AG09309 (cell line): ENCODE measurements at places on chromosomes 1 and 21.

GRCh38 chr1:119222271-119222670 lies 81.8 kb upstream of the WARS2 start:
- DNase-seq, result no peak

DNA sequence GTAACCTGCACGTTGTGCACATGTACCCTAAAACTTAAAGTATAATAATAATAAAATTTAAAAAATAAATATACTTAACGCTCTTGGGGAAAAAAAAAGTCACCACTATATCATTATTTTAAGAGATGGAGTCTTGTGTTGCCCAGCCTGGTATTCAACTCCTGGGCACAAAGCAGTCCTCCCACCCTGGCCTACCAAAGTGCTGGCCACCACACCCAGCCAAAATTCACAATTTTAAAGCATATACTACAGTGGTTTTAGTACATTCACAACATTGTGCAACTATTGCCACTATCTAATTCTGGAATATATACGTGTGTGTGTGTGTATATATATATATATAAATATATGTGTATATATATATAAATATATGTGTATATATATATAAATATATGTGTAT lies 5.9 kb downstream of the HMGN2 start:
- no peak for DNase-seq

- no peak for DNase-seq
These were observed 4.5 kb downstream of the E2F2 start for GRCh38 chr1:23526329-23527041.

DNA sequence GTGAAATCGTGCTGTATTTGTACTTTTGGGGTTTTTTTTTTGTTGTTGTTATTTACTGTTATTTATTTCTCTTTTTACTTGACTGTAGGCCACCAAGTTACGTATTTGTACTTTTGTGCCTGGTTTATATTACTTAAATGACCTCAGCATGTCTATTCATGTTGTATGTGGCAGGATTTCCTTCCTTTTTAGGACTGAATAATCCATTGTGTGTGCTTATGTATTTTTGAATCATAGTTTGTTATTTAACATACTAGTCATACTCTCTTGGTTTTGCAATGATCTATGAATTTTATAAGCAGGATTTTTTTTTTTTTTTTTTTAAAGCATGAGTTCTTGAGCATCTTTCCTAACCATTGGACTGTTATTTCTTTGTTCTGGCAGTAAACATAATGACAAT lies 51.2 kb downstream of the RNF2 start:
- no peak for DNase-seq

DNA sequence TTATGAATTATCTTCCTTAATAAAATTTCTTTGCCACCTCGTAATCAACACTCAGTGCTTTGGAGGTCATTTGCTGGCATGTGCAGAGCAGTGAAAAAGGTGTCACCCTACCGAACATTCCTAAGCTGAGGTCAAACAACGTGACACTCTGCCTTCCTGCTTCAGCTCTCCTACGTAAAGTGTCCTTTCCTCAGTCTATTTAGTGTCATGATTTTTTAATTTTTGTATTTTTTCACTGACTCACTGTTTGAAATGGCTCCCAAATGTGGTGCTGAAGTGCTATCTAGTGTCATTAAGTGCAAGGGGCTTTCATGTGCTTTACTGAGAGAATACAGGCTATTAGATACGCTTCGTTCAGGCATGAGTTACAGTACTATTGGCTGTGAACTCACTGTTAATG lies 37.0 kb upstream of the ITPKB start:
- DNase-seq, result no peak

DNA sequence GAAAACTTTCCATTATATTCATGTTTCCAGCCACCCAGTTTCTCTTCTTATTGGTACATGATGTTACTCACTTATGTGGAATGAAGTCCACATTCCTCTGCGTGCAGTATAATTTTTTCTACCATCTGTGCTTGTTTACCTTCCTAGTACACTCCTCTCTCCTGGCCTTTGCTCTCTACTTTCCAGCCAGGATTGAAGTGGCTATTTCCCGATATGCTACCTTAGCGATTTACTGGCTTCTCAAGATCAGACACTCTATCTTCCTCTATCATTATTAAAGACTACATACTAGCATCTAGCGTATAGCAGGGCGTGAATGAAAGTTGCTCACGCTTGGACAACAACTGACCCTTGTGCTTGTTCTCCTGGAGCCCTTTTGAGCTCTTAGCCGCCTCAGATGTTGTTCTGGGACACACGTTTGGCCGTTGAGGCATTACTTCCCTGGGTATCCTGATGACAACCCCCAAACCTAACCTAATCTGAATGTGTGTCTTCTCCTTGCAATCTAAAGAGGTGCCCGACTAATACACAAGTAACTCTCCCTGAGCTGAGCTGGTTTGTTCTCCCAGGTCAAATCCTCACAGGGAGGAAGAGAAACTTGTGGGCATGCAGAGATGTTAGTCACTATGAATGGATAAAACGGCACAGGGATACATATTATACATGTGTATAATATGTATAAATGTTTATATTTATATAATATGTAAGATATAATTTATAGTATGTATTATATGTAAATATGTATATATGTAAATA lies 13.4 kb upstream of the MTARC2 start:
- DNase-seq, result peak; percentile 24

- DNase-seq, result no peak
These were observed 853.5 kb upstream of the TMPRSS15 start for GRCh38 chr21:19256934-19257660.

GRCh38 chr1:31416101-31416736 lies 3.2 kb downstream of the SERINC2 start:
- no peak for DNase-seq

GRCh38 chr1:231693361-231694074 lies 66.9 kb downstream of the DISC1 start:
- no peak for DNase-seq

- no peak for DNase-seq
These were observed 828 bp downstream of the PNRC2 start for GRCh38 chr1:23960291-23961020.

DNA sequence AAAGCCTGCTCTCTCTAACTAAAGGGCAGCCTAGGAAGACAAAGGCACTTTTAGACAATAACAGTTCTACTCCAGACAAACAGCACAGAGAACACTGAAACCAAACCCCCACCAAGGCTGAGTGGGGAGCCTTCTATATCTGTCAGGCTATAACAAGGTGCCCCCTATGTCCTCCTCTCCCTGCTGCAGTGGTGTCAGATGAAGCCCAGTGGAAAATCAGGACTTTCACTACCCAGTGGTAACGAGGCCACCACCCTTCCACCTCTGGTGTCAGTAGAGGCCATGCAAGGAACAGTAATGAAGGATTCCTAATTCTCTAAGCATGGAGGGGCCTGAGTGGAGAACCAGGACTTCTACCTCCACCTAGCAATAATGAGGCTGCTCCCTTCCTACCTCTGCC lies 83.7 kb downstream of the ZSWIM5 start:
- no peak for DNase-seq

DNA sequence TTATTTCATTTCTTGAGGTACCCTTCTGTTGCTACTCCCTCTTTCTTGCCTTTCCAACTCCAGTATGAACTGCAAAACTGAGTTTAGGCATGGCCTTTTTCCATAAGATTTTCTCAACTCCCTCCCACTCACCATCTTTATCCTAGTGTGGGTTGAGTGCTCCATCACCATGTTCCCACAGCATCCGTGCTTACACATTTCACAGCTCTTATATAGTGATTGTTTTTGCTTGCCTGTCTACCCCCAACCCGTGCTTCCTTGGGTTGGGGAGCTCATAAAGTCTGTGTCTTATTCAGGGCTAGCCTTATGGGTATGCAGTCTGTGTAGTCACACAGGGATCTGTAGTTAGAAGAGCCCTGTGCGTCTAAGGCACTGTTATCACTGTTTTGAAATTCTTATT lies 68.2 kb upstream of the CCDC190 start:
- no peak for DNase-seq

DNA sequence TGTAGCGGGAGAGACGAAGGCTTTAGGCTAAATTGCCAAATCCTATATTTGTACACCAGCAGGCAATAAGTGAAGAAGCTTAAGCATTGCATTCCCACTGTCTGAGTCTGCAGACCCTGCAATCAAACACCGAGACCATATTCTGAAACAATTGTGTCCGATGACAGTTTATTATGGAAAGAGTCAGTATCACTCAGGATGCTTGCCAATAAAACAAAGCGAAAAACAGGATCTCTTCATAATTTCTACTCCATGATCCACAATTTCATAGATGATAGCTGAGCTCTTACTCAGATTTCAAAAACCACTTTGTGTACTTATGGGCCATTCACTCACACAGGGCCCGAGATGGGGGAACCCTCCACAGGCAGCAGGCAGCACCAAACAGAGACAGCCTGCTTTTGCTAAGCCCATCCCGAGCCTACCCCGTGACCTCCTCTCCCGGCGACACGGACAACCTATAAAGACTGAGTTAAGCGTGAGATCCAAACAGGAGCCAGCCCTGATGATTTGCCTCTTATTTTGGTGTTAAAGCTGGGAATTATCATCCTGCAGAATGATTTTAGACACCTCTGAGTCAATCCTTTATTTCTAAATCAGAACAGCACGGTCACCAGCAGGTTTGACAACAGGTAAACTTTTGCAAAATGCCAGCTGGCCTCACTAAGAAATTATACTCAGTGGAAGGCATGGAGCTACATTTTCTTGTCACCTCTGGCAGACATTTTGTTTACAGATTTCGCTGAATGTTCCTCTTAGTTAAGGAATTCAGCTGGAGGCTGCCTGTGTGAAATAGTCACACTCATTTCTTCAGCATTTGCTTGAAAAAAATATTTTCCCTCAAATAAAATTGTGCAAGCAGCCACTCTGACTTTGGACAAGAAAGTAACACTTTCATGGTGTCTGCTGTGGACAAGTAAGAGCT lies 212.4 kb downstream of the GPATCH2 start:
- DNase-seq, result no peak

DNA sequence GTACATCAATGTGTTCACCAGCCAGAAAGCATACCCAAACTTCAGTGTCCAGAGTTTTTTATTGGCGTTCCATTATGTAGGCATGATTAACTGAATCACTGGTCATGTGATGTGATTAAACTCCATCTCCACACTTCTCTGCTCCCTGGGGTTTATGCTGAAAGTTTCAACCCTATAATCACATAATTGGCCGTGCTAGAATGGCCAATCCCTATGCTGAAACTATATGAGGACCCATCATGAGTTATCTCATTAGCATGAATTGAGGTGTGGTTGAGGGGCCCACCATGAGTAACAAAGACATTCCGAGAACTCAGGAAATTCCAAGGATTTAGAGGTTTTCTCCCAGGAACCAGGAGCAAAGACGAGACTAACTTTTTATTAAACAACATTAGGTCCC lies 31.8 kb upstream of the FBXO28 start:
- peak; percentile 17 for DNase-seq

DNA sequence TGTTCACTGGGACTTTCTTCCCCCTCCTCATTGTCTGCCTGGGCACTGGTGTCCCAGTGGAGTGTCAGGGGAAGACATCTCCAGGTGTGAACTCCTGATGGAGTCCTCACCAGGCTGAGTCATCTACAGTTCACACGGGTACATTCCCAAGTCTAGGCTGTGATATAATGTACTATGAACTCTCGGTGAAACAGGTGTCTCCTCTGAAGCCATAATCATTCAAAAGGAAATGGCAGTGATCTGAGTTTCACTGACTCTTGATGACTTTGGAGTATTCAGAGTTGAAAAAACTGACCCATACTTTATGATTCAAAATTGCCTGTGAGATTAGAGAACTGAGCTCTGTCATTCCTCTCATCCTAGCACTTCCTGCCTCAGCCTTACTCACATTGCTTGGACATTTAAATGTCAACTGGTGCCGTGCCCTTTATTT lies 9.1 kb downstream of the LAMC2 start:
- no peak for DNase-seq

DNA sequence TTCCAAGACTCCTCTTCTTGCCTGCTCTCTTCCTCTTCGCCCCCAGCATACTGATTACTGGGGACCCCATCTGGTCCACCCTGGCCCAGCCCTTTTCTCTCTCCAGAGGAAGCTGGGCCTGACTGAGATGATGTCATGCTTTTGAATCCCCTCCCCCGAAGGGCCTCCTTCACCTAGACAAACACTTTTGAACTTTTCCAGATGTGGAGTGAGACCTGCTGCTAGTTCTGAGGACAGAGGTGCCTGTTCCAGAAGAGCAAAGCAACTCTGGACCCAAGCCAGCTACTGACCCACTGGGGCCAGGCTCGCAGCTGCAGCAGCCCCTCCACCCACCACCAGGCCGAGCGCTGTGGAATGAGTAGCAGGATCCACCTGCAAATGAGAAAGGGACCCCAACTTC lies 8.4 kb downstream of the CD34 start:
- DNase-seq, result no peak

DNA sequence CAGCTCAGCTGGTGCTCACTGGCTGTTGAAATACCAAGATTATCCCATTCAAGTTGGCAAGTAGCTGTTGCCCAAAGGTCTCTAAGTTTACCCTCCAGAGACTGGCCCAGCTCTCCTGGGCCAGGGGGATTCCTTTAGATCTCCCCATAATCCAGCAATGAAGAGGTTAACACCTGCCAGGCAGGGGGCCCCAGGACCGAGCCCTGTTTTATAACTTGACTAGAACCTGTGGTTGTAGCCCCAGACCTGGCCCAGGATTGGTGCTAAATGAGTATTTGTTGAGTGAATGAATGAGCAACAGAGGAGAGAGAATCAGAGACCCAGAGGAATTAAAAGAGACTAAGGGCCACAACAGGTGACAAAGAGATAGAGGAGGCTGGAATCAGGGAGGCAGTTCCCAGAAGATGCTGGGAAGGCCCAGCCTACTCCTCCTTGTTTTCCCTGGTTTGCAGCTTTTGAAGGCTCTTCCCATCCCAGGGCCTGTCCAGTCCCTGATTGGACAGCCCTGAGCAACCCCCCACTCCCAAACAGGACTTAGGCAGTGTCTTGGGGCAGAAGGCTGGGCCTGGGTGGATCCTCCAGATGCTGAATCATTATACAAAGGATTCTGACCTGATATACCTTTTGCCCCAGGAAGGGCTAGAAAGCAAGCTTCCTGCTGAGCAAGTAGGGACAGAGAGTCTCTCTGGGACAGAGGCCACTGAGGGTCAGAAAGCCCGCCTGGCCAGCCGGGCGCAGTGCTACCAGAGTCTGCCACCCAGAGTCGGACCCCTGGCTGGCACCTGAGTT lies 2.4 kb upstream of the RHBG start:
- no peak for DNase-seq

GRCh38 chr1:86866665-86867064 lies 47.3 kb downstream of the SELENOF start:
- peak; percentile 25 for DNase-seq

DNA sequence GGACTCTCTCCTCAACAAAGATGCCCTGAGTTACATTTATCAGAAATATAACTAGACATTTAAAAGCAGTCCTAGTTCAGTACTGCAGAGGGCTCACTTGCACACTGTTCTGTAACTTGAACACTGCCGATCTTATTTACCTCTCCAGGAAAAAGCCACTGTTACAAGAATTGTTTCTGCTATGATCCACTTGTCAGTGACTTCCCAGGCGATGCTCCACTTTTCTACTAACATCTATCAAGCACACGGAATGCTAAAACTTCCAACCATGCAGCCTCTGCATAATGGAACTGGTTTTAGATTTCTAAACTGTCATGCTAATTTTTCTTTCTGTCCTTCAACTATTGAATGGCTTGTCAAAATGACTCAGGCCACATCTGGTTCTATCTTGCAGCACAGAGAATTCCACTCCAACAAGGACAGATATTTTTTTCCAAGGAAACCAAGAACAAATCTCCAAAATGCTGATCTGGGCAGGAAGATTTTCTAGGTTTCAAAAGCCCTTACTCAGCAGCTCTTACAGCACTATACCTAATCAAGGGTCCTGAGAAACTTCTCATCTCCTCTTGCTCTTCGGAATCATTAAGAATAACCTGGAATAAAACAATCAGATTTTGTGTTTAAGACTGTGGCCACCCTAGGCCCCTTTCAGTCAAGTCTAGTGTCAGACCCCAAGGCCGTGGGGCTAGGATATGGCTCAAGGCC lies 9.9 kb downstream of the SEC16B start:
- peak; percentile 4 for DNase-seq
